RWPE2 (cell line): ENCODE measurements at places on chromosomes 4 and X.

DNA sequence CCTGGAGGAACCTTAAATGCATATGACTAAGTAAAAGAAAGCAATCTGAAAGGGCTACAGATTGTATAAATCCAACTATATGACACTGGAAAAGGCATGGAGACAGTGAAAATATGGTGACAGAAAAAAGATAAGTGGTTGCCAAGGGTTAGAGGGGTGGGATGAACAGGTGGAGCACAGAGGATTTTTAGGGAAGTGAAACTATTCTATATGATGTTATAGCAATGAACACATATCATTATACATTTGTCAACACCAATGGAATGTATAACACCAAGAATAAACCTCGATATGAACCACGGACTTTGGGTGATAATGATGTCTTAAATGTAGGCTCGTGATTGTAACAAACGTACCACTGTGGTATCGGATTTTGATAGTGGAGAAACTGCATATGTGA, 40.7 kb downstream of the NPY5R start:
- no peak for DNase-seq

- no peak for DNase-seq
Observed at GRCh38 chr4:38193236-38193863, 233.2 kb downstream of the PTTG2 start.

- DNase-seq: no peak
Observed at GRCh38 chrX:56089376-56089775, 142.8 kb upstream of the KLF8 start.

GRCh38 chr4:64200001-64200555, 209.2 kb downstream of the TECRL start:
- no peak for DNase-seq

DNA sequence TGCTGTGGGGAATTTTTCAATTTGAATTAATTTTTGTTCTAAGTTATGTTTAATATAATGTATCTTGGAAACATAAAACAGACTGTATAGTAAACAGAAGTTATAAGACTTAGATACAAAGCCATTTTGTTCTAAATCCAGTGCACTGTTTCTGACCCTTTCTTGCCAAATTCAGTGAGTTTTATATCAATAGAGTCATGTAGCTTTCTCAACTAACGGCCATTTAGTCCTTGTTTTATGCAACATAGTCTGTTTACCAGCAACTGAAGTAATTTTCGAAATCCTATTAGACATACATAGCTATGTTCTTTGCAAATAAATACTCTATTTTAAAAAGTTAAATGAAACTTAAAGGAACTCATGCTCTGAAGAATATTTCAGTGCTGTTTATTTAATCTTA, 242.8 kb downstream of the ADGRL3 start:
- DNase-seq: no peak

GRCh38 chr4:23717528-23718248, 172.2 kb downstream of the PPARGC1A start:
- no peak for DNase-seq

- DNase-seq: no peak
Observed at GRCh38 chr4:106583567-106583966, 215.0 kb upstream of the GIMD1 start.

DNA sequence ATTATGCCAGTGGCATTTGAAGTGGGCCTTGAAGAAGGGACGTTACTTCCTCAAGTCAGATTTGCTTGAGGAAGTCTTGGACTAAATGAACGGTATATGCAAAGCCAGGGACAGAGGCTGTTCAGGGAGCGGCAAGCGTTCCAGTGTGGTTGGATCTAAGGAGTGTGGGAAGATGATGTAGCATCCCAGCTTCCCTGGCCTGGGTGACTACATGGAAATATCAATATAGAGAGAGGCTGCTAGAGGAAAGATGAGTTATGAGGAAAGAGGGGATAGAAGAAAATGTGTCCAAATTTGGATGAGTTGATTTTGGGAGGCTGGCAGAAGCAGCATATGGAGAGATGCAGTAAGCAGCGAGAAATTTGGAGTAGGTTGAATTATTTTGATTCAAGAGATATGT, 432.5 kb upstream of the TENM3 start:
- DNase-seq: no peak

DNA sequence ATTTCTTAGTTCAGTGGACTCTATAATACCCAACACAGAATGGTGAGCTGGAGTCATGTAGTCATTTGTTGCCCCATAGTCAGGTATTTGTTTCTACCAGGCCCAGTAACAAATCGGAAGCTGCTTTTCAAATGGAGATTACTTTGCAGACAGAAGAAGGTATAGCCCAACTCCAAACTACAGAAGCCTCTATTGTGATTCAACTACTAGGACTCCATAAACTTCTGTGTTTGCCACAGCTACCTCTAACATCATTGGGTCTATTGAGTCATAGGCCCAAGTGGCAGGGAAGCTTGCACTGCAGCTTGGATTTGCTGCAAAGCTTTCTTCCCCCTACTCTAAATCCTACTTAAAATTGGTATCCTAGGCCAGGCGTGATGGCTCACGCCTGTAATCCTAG, 148.8 kb upstream of the STK26 start:
- no peak for DNase-seq

- DNase-seq: peak; percentile 91
Observed at GRCh38 chrX:149938881-149939654, 777 bp upstream of the EOLA2 start.

DNA sequence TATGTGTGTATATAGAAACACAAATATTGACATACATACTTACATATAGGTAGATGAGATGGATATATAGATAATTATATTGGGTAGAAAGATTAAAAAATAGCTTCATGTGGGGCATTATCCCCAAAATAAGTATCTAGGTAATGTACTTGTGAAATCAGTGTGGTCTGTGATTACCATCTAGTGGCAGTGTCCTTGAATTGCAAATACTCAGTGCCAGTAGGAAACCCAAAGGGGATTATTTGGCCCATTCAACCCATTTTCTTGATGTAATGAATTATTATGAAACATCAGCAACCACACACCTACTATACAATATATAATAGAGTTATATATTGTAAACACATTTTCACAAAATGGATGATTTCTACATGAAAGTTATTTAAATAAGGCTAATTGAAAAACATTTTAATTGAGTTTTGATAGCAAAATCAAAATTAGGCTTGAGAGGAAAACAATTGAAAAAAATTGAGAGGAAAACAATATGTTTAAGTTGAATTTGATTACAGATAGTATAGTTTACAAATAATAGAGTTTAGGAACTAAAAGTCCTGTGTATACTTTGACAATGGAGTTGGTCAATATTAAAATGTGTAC, 389.4 kb downstream of the GALNTL6 start:
- DNase-seq: no peak

GRCh38 chr4:158814636-158815330, 46.0 kb downstream of the FNIP2 start:
- no peak for DNase-seq

GRCh38 chr4:175906384-175906783, 94.3 kb upstream of the GPM6A start:
- DNase-seq: no peak

- DNase-seq: no peak
Observed at GRCh38 chr4:7043284-7044136, at the start of gene TADA2B. Gene TADA2B, plus strand, starts transcription at chr4:7043372. Its CDS starts 208 bp downstream, at chr4:7043580.

- no peak for DNase-seq
Observed at GRCh38 chr4:187396106-187396505, 599.5 kb upstream of the ZFP42 start.

DNA sequence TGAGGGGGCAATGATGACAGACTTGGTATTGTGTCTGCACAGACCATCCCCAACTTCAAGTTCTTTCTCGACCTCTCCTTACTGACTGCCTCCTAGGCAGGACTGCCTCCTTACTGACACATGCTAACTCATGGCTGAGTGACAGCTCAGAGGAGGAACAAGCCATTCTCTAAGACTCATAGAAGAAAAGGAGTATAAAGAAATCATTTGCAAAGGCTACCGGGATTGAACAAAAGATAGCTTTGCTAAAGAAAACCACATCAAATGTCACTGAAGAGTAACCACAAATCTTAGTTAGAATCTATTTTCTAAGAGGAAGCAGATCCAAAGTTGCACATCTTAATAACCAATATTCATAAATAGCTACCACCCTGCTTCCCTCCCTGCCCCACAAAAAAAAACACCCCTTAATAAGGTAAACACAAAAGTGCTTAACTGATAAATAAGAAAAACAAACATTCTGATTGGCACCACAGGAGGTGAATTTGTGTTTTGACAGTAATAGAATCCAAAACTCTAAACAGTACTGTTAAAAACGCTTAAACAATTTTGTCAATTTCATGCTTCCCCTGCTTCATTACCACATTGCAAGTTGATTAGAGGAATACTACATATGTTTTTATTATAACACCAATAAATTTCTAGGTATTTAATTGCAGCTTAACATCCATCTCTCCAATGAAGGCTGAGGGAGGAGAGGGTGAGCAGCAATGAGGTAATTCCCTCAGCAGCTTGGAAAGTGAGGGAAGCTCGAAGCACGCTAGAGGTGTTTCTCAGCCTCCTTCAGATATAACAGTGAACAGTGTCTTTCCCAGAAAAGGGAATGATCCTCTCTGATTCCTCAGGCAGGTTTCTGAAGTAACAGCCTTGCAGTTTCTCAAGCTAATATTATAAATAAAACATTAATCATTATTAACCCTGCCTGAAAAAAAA, 160.0 kb downstream of the HNRNPD start:
- no peak for DNase-seq

GRCh38 chr4:15551740-15552446, 82.2 kb downstream of the CC2D2A start:
- no peak for DNase-seq

DNA sequence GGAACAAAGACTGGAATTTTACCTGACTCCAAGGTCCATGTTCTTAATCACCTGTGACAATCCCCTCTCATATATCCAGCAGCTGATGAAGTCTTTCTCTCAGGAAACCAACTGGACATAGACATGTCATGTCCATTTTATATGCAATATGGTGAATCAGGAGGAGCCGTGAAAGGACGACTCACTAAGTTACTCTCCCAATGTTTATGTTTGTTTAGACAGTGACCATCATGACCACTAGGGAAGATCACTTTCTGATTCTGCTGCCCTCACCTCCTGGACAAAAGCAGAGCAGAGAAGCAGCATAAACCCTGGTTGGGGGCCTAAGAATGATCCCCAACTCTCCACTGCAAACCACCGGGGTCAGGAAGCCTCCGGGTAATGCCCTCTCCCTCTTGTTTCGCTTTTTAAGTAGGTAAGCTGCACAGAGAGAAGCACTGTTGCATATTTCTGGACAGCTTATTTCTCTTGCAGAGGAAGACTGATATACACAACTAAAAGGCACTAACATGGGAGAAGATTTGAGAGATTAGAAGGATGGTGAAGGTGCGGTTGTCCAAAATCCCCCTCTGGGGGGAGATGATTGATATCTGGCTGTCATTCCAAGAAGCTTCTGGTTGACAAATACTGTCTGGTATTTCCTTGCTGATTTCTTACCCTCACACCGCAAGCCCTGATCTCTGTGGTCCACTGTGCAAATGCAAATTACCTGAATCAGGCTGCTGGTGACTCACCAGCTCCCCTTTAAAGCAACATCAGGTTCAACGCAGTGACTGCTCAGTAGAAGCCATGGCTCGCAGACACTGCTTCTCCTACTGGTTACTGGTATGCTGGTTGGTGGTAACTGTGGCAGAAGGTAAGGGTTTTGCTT, at the start of gene ODAPH:
ODAPH (plus strand) TSS at position 773 of the 871 bp plus-strand sequence; CDS start at position 790, 17 bp downstream.
- DNase-seq: peak; percentile 60

DNA sequence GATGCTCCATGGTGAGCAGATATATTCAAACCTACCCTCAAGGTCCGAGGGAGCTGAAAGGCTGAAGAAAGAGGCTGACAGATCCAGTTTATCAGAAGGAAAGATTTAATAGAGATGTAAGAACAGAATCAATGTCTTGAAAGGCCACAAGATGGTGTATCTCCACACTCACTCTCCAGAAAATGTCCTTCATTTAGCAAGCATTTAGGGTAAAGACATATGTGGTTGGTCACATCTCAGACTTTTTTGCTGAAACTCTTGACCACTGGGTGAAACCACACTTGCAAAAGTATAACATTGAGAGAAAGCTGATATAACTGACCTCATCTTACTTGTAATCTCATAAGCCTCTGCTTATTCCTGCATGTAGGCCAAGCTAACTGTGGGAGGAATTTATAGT, 745.8 kb upstream of the GALNTL6 start:
- no peak for DNase-seq

- no peak for DNase-seq
Observed at GRCh38 chrX:14963447-14964236, 90.4 kb downstream of the MOSPD2 start.

DNA sequence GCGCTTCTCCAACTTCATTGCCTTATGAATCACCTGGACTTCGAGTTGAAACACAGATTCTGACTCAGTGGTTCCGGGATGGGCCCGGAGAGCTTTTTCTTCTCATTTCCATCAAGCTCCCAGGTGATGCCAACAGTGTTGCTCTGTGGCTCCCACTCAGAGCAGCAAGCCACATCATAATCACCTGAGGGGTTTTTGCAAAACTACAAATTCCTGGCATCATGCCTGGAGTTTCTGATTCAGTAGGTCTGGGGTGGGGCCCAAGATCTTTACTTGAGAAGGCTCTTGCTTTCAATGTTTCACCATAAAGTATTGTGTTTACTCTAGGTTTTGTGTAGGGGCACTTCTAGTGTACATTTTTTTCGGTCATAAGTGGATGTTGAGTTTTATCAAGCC, 7.0 kb downstream of the MTM1 start:
- DNase-seq: peak; percentile 80

DNA sequence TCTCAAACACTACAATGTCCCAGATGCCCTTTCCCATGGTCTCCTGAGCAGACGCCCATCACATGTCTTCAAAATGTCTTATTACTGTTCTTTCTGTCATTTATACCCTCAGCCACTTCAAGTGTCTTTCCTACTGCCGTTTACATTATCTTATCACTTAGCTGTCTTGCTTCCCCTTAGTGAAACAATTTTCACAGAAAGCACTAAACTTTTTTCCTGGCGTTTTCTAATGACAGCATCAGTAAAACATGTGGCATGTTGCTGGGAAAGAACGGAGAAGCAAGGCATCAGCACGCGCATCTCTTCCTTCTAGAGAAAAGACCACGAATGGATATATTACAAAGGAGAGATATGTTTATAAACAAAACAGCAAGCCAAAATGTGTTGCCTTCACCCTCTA, 189.7 kb upstream of the SLIT2 start:
- no peak for DNase-seq

- DNase-seq: no peak
Observed at GRCh38 chr4:26060286-26060685, 146.3 kb downstream of the SMIM20 start.

DNA sequence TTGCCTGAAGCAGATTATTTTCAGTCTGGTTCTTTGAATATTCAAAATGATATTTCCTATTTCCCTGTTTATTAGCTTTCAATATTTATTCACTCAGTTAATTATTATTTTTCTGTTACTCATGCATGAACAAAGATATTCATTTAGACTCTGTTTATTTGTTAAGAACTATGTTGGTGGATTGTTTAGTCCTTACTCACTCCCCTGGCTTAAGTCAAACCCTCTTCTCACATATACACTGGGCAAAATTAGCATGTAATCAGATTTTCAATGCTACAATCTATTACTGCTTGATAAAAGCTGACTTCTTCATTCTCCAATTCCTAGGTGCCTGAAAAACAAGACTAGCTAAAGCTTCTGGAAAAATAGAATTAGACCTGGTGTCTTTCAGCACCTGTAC, 335.8 kb downstream of the FAT4 start:
- DNase-seq: no peak
